ENCODE measurements at places on chromosomes 7 and 10.
A peak's percentile ranks its signal among the peaks of the same experiment; 100 is the strongest.

GRCh38 chr10:23643111-23643780, 204.4 kb downstream of the OTUD1 start:
- peak; percentile 34 for DNase-seq

GRCh38 chr10:30978843-30979242, 52.8 kb downstream of the ZNF438 start:
- DNase-seq: no peak

DNA sequence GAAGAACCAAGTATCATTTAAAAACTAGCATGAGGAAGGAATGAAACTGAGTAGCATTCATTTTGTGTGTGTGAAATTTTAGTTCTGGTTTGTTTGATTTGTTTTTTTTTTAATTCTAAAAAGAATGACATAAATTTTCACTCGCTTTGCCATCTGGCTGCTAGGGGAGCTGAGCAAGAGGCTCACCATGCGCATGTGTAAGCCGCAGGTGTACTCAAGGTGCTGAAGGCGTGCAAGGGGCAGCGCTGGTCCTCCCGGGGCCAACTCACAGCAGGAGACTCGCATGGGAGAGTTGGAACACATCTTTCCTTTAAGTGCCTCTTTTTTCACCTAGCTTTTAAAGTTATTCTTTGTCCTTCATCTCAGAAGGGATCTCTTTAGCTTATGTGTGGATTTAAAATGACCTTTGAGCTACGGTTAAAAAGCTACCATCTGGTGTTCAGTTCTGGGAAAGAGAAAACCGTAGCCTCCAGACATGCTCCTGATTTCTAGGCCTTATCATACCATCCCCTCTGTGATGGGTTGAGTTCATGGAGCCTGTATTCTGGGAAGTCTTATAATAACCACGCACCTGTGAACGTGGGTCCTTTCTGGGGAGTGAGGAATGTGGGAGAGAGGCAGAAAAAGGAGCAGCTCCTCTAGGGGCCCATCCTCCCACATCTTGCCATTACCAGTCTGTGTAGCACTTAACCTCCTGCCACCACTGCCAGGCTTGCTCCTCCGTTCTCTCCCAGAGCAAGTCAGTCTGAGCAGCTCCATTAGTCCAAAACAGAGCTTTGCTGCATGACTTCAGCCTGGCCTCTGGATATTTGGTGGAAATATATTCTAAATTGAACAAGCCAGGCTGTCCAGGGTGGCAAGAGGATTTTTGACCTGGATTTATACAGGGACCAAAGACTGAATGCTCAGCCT, 61.9 kb downstream of the KLHDC10 start:
- no peak for DNase-seq

- no peak for DNase-seq
Measured at GRCh38 chr7:14270099-14270498, 280.6 kb upstream of the ETV1 start.

GRCh38 chr7:158431941-158432347, 155.7 kb downstream of the PTPRN2 start:
- peak; percentile 85 for DNase-seq

DNA sequence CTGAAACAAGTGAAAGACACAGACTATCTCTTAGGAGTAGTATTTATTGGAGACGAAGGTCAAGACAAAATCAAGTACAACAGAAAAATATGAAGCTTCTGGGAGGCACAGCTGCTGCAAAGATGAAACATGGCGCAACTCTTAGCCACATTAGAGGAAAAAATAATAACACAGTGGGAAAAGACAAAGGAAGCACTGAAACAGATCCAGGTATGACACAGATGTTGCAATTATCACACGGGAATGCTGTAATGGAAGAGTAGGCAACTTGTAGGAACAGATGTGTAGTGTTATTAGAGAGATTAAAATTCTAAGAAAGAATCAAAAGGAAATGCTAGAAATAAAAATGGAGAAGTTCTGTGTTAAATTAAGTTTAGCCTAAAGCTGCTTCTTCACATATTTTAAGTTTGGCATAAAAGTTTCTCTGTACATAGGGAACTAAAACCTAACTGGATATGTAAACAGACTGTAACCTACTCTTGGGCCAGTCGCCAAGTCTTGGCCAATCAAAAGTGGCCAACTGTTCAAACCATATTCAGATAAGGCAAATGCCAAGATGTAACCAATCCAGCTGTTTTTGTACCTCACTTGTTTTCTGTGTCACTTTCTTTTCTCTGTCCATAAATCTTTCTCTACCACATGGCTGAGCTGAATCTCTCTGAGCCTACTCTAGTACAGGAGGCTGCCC, 1132.0 kb upstream of the LRRTM3 start:
- peak; percentile 16 for DNase-seq

All from RPMI7951 (cell line).